Right lung (tissue), 10 donors: ENCODE measurements at places on chromosomes 4 and X. TPM values are rescaled to one million over a fixed set of nuclear protein-coding genes. Genes with fewer than 3 reads are reported as not detected.

DNA sequence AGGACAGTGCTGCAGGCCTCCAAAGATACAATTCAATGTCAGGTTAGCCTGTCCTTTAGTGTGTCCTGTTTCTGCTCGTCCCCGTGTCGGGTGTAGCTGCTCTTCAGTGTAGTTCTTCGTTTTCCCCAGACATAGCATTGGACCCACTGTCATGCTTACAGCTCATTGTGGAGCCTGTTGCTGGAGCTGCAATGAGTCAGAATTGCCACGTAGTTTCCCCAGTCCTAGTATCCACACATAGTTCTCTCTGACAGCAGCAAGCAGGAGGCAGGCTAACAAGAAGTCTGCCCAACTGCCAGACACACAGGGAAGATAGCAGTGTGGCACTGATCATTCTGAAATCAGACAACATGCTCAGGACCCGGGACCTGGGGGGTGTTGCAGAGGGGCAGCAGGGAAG is 49.2 kb downstream of the MOSPD2 start:
- DNase-seq: no peak

- no peak for DNase-seq
These were observed 392.2 kb downstream of the PPP1R2C start for GRCh38 chrX:42385730-42386129.

DNA sequence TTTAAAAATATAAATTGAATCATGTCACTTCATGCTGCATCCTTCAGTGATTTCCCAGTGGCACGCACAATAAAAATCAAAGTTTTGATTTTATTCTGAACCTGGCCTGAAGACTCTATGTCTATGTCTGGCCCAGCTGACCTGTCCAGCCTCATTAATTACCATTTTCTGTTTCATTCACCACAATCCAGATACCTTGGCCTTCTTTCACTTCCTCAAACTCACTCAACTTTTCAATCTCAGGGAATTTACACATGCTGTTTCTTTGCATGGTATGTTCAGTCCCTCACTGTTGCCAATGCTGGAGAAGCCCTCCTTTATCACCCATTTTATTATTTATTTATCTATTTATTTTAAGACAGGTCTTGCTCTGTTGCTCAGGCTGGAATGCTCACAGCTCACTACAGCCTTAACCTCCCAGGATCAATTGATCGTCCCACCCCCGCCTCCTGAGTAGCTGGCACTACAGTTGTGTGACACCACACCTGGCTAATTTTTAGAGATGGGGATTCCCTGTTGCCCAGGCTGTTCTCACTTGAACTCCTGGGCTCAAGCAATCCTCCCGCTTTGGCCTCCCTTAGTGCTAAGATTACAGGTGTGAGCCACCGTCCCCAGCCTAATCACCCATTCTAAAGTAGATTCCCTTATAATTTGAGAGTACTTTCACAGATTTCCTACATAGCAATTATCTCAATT is 43.1 kb downstream of the ZGRF1 start:
- no peak for DNase-seq

SSX2B gene
- not detected for polyA plus RNA-seq
